ENCODE measurements at places on chromosomes 3 and 15.

GRCh38 chr3:72768936-72769335 lies 79.3 kb downstream of the SHQ1 start:
- DNase-seq = no peak

GRCh38 chr3:105399611-105400010 lies 32.9 kb downstream of the ALCAM start:
- DNase-seq = no peak

GRCh38 chr3:14564741-14565140 lies 24.6 kb upstream of the GRIP2 start:
- no peak for DNase-seq

GRCh38 chr15:42151736-42152135 lies 4.7 kb downstream of the PLA2G4F start:
- DNase-seq = no peak

DNA sequence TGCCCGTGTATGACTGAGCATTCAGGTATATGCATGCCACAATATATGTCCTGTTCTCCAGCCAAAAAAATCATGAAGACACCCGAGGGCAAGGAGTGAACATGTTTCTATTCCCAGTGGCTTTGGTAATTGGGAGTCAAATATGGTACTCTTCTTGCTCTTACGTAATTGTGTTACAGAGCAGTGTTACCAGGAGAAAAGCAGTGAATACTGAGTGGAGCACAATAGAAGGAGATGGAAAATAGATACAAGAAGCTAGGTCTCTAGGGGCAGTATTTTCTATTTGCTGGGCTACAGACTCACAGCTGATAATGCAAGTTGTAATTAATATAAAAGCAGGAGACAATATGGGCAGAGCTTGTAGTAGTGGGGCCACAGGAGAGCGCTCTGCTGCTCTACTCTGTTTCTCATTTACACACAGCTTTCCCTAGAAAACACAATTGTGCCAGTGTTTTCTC lies 13.2 kb downstream of the MEIS2 start:
- no peak for DNase-seq

DNA sequence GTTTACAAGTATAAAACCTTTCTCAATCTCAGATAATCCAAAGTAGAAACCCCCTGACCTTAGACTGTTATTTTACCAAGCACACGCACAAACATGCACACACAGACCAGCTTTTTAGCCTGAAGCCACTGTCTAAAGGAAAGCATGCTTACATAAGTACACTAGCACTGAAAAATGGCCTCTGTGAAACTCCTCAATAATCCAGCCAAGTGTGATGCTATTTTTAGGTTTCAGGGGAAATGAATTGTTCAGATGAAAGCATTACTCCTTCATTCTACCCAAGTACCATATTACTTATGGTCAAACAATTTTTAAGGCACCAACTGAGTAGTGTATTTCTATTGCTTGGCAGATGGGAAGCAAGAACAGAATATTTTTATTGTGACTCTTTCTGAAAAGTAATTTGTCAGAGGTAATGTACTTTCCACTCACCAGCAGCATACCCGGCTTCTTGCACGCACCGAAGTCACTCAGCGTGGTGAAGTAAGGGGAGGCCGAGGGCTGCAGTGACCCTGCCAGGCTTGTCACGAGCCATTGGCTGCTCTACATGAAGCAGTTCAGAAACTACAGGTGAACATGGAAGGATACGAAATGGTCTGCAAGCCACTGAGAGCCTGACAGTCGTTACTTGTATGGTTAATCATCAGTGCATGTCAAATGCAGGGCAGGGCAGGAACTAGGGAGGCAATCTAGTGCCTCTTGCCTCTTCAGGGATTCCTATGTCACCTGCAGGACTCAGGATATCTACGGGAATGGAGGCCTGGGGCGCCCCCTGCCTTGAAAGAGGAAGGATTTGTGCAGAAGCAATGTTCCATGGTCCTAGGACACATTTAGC lies 106.7 kb downstream of the GABRB3 start:
- DNase-seq = peak; percentile 1

- DNase-seq = no peak
Observed at GRCh38 chr3:66722675-66723074, 221.9 kb upstream of the LRIG1 start.

- no peak for DNase-seq
Observed at GRCh38 chr3:13353506-13353905, 66.6 kb downstream of the NUP210 start.

DNA sequence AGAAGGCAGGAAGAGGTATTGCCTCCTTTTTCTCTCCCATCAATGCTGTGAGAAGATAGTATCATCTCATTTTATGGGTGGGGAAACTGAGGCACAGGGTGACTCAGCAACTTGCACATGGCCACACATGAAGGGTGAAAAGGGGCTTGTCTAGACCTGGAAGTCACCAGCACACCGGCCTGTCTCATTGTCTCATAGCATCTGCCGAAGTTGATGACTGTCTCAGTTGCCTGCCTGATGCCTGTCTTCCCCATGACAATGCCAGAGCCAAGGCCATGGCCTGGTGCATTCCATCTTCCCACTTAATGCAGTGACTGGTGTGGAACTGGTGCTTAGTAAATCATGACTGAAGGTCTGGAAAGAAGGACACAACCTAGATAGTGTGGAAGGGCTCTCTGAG lies 27.9 kb upstream of the PRR23E start:
- no peak for DNase-seq

DNA sequence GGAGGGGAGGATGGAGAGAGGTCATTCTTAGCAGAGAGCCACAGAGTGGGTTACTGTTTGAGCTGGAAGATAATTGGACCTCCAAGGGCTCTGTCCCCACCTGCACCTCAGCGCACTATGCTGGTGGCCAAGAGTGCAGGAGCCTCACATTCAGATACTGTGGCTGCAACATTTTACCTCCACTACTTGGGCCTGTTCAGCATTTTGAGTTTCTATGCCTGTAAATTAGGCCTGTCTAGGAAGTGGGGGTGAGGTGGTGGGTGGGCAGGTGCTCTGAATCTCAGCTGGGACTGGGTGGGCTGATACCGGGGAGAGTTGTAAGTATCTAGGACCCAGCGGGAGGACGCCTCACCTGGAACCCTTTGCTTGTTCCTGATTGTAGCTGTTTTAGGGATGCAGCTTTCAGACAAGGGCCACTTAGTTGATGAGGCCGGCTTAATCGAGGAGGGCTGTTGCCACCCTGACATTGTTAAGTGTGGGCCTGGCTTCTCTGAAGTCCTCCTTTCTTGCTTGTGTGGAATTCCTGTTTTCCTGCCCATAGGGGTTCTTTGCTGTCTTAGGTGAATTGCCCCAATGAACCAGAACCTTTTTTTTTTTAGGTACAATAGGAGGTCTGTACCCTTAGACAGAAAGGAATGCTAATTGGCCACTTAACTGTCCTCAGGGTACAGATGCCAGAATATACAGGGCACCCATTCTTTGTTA lies 83.8 kb downstream of the SMAD3 start:
- DNase-seq = no peak

DNA sequence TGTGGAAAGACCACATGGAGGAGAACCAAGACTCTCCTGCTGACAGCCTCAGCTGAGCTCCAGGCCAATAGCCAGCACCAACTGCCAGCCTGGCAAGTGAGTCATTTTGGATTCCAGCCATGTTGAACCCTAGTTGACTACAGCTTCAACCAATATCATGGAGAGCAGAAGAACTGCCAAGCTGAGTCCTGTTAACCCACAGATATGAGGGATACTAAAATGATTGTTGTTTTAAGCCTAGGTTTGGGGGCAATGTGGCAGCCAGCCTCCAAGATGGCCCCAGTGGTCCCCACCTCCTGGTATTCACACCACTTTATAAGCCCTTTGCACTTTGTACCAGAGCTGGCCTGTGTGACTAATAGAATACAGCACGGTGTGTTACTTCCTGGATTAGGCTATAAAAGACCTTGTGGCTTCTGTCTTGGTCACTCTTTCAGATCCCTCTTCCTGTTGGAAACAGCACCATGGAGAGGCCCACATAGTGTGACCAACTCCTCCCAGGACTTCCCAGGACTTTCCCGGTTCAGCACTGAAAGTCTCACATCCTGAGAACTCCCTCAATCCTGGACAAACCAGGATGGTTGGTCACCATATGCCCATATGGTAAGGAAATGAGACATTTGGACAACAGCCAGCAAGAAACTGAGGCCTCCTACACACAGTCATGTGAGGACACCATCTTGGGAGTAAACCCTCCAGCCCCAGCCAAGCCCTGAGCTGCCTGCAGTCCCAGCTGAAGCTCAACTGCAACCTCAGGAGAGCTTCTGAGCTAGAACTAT lies 32.4 kb upstream of the CDV3 start:
- no peak for DNase-seq

DNA sequence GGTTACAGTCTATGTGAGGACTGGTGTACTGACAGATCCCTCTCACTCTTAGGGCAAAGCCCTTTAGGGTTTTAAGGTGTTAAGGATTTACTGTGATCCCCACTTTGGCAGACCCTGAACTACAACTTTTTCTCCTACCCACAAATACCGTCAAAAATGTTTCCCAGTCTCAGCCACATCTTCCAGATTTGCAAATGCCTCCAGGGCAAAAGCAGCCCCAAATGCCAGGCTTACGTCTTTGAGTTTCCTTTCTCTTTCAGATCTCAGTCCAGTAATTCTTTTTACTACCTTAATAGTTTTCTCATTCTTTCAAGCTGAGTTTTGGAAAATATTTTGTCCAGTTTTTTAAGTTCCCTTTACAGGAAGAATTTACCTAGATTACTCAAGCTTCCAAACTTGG lies 13.4 kb upstream of the ITGA11 start:
- DNase-seq = no peak

DNA sequence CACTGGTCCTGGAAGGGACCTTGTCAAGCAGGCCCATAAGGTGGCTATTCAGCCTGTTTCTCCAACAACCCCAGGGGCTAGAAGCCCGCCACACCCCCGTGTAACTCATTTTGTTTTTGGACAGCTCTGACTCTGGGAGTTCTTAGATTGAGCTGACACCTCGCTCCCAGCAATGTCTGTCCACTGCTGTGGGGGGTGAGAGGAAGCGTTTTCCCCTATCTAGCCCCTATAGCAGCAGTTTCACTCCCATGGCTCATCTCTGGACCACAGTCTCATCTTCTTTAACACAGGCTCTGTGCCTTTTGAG lies 1.1 kb upstream of the PPP1R2 start:
- no peak for DNase-seq

DNA sequence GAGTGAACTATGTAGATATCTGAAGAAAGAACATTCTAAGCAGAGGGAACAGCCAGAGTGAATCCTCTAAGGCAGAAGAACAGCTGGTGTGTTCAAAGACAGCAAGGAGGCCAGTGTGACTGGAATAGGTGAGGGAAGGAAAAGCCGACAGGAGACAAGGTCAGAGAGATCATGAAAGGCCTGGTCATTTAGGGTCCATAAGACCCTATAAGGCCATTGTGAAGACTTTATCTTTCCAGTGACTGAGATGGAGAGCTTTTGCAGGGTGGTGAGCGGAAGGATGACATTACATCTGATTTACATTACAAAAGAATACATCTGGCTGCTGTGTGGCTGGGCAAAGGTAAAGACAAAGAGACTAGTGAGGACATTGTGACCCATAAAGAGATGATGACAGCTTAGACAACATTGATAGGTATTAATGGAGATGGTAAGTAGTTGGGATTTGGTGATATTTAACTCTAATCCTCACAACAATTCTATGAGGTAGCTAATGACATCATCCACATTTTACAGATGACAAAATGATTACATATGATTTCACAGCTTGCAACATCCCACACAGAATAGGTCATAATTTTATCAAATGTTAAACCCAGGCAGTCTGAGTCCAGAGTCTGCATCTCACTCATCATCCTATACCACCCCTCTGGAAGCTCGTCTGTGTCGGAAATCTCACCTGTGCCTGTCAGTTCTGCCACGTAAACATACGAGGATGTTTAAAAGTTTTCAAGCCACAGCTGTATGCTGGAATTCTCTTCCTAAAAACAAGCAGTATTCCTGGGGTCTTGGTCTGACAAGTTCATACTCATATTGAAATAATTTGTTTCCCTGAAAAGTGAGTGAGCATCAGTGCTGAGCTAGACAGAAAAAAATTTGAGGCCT lies 70.2 kb upstream of the PIK3R4 start:
- DNase-seq = no peak

DNA sequence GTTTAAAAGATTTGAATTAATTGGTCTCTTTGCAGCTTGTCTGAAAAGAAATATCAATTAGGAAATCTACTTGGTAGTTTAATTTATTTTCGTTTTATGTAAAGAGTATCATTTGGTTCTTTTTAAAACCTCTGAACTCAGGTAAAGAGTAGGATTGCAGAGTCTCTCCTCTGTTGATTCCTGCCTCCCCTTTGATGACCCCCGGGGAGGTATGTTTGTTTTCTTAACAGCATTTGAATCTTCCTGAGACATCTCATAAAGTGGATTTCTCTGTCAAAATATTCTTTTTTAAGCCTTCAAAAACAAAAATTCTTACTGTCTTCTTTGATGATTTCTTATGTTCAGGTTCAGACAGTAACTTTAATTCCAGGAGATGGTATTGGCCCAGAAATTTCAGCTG lies 8.0 kb downstream of the IDH3A start:
- no peak for DNase-seq

DNA sequence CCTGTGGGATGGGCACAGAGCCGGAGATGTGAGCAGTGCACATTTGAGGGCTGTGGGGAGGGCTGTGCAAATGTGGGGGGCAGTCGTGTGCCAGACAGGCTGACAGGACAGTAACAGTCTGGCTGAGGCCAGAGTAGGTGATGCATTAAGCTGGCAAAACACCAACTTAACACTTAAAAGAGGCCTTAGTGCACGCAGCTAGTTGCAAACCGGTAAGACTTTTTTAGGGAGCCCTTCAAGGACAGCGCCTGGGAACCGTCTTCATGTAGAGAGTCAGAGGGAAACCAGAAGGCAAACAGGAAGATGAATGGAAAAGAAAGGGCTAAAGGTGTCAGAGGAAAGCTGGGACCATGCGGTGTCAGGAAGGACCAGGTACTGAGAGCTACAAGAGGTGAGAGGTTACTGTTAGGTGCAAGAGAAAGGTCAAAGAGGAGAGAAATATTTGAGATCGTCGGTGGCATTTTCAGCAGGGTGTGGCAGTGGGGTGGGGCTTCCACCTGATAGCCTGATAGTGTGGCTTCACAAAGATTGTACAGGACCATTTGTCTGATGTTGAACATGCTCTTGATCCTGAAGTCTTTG lies 30.0 kb upstream of the CHD2 start:
- DNase-seq = no peak

DNA sequence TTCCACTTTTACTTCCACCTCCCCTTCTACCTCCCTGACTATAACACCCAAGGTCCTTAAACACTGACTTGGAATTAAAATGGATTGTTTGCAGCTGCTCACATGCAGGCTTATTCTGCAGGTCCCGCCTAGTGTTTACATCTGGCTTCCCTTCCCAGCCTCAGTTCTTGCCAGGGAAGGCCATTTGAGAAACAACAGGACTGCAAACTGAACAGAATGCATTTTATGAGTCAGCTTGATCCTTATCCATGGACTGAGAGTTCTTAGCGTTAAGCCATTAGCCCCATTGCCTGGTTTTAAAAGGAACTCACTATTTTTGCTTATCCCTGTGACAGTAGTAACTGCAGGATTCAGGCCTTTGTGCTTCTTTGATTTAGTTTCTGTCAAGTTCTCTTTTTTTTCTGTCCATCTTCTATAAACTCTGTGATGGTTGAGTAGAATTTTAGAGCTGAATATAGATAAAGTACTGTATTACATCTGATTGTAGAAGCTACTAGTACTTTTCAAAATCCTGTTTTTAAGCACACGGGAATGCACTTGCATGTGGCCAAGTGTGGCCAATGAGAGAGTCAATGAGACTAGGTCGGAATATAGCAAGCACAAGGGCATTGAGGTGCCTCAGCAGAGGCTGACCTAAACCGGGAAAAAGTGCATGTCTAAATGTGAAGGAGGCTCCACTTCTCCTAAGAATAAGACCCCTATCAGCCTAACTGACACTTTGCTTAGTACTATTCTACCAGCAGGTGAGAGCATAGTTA lies 106.4 kb downstream of the TUSC7 start:
- DNase-seq = no peak

GRCh38 chr3:184712248-184713039 lies 580 bp upstream of the MAGEF1 start:
- DNase-seq = no peak
